Amniotic epithelial cell (primary cell): ENCODE measurements at places on chromosomes 5 and 9.

DNA sequence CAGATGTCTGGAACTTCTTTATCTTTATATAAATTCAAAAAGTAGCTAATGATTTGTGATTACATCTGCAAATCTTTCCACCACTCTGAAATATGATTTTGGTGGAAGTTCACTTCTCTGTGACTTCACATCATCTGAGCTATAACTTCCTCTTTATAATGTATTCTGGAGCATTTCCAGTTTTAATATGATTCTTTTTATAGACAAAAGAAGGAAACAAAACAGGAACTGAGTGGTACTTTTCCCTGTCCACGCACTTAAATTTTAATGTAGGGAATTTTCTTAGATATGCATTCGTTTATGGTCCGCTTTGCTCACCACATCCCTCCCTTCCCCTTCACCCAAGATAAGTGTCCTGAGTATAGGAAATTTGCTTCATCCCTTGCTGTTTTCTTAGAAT is 333.5 kb downstream of the CHSY3 start:
- DNase-seq: no peak

- DNase-seq: no peak
These were observed 51.5 kb upstream of the HSPB3 start for GRCh38 chr5:54403885-54404416.

GRCh38 chr9:96616817-96617438 is 2.7 kb downstream of the CDC14B start:
- no peak for DNase-seq

DNA sequence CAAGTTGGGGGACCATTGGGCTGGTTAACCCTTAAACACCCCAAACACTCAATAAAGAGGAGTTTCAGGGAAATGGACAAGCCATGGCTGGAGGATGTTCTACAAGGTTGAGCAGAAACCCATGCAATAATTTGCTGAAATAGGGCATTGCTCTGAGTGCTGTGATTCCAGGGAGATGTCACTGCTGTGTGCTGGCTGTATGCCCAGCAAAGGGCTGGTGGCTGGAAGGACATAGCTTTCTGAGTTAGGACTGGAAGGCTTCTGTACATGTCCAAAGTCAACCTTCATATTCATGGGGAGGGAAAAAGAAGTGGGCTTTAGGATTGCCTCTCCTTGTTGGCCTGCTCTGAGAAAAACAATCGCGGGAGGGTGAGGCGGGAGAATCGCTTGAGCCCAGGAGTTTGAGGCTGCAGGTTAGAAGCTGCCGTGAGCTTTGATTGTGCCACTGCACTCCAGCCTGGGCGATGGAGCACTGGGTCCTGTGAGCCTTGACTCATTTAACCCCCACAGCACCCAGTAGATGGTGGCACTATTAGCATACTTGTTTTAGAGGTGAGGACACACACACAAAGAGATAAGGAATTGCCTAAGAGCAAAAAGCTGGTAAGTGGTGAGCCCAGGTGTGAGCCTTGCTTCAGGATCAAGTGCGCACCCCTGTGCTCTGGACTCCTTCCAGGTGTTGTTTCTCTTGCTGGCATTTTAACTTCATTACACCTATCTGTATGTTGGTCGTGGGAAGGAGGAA is 20.4 kb downstream of the IL12B start:
- no peak for DNase-seq

GRCh38 chr9:2043881-2044462 is 28.8 kb downstream of the SMARCA2 start:
- DNase-seq: no peak

DNA sequence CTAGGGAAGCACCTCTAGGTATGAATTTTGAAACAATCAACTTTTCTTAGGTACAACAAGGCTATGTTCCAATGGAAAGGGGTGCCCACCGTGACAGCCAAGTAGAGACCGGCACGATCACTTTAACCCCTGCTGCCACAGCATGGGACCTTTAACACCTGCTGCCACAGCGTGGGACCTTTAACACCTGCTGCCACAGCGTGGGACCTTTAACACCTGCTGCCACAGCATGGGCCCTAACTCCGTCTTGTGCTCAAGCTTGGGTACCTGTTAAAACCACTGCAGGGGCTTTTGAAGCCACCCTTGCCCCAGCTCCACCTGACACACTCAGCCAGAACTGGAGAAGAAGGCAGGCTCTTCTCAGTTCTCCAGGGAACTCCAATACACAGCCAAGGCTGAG is 18.2 kb upstream of the MXD3 start:
- no peak for DNase-seq
